Astrocyte (in vitro differentiated cells and primary cell): ENCODE measurements at places on chromosomes 3 and 15. TPM values are rescaled to one million over a fixed set of nuclear protein-coding genes. Genes with fewer than 3 reads are reported as not detected.

DNA sequence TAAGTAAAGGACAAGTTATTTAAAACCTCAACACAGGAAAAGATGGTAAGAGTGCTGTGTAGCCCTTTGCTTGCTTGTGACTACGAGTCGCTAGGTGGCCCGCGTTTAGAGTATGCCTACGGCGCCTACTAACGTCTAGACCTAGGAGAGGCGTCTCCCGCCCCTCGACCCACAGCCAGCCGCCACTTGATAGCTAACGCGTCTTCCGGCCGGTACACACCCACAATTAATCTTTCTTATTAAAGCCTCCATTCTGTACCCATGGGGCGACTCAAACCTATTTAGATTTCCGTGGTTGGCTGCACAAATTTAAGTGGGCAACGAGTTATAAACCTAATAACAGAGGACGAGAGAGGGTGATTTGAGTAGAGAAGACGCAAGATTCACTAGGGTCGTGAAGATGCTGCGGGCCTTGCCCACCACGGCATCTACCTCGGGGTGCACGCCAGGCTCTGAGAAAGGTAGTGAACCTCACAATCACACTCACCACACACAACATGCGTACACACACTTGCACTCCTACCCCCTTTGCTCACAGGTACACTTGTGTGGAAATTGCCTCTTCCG lies 12.0 kb downstream of the SOX2 start:
- H3K4me1 ChIP-seq = peaks cover 29% of the 10 kb centered on the region
- no peaks in the 10 kb centered on the region for H3K36me3 ChIP-seq
- H3K27ac ChIP-seq = no peak overlapping the region
- peaks cover 90% of the 10 kb centered on the region for H3K27me3 ChIP-seq

The CPN2 gene
- total RNA-seq = not detected in 2 replicates

DNA sequence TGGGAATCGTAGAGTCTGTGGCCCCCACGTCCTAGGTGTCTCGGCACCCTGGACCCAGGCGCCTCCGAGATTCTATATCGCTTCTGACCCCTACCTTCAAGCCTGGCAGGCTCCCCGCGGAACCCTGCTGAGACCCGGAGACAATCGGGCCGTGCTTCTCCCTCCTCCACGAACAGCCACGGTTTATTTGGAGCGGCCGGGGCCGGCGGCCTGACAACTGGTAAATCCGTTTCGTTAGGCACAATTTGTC lies 1.4 kb downstream of the GATA2 start:
- peaks cover 11% of the 10 kb centered on the region for H3K4me1 ChIP-seq
- H3K4me3 ChIP-seq = no peak overlapping the region
- H3K27me3 ChIP-seq = peaks cover 80% of the 10 kb centered on the region
- H3K36me3 ChIP-seq = no peaks in the 10 kb centered on the region
- no peak for DNase-seq

The RPL15 gene
- total RNA-seq = 1,579 and 1,629 TPM in 2 replicates

- peak; percentile 12 for DNase-seq
- peaks cover 11% of the 10 kb centered on the region for H3K27me3 ChIP-seq
- H3K36me3 ChIP-seq = no peaks in the 10 kb centered on the region
- H3K4me1 ChIP-seq = no peaks in the 10 kb centered on the region
- H3K27ac ChIP-seq = no peak overlapping the region
- no peak overlapping the region for H3K4me3 ChIP-seq
Observed at GRCh38 chr15:66004618-66005262, 135.4 kb downstream of the RAB11A start.

The CHRNB4 gene
- total RNA-seq = not detected in 2 replicates

The CAPN3 gene
- 0.38 and 0.57 TPM in 2 replicates for total RNA-seq

DNA sequence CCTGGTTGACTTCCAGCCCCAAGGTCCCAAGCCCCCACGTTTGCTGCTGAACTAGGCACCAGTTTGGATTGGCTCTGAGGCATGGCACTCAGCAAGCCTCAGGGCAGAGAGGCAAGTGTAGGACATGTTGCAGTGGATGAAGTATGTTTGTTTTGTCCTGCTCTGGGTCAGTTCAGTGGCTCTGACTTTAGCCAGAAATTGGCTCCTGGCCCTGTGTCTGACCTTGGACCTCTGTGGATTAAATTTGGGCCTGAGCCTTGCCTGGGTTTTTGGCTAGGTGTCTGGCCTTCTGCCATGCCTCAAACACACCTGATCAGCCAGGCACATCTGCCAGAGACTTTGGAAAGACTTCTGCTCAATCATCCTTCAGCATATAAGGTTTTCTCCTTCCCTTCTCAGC lies 3.6 kb upstream of the MRAS start:
- no peak overlapping the region for H3K4me3 ChIP-seq
- peaks cover 6% of the 10 kb centered on the region for H3K4me1 ChIP-seq
- no peaks in the 10 kb centered on the region for H3K27me3 ChIP-seq
- H3K36me3 ChIP-seq = no peaks in the 10 kb centered on the region
- no peak for DNase-seq
- H3K27ac ChIP-seq = no peak overlapping the region
